GM23248 (cell line): ENCODE measurements at places on chromosomes 5 and 9. TPM values are rescaled to one million over a fixed set of nuclear protein-coding genes. Genes with fewer than 3 reads are reported as not detected.

Gene SPINK13
- not detected in 2 replicates for total RNA-seq

Gene PRDM9
- not detected in 2 replicates for total RNA-seq

Gene PLCXD3
- 0.13 and 0.22 TPM in 2 replicates for total RNA-seq

Gene STK32A
- total RNA-seq = 1.3 and 1.5 TPM in 2 replicates

Gene CAMSAP1
- total RNA-seq = 12.4 and 13.8 TPM in 2 replicates

Gene KCNV2
- total RNA-seq = not detected in 2 replicates

Gene NDST1
- 129 and 159 TPM in 2 replicates for total RNA-seq

Gene FOXD4L5
- total RNA-seq = not detected in 2 replicates

Gene LRRC14B
- not detected in 2 replicates for total RNA-seq

Gene PCDHGA10
- total RNA-seq = 10.4 and 11.1 TPM in 2 replicates

DNA sequence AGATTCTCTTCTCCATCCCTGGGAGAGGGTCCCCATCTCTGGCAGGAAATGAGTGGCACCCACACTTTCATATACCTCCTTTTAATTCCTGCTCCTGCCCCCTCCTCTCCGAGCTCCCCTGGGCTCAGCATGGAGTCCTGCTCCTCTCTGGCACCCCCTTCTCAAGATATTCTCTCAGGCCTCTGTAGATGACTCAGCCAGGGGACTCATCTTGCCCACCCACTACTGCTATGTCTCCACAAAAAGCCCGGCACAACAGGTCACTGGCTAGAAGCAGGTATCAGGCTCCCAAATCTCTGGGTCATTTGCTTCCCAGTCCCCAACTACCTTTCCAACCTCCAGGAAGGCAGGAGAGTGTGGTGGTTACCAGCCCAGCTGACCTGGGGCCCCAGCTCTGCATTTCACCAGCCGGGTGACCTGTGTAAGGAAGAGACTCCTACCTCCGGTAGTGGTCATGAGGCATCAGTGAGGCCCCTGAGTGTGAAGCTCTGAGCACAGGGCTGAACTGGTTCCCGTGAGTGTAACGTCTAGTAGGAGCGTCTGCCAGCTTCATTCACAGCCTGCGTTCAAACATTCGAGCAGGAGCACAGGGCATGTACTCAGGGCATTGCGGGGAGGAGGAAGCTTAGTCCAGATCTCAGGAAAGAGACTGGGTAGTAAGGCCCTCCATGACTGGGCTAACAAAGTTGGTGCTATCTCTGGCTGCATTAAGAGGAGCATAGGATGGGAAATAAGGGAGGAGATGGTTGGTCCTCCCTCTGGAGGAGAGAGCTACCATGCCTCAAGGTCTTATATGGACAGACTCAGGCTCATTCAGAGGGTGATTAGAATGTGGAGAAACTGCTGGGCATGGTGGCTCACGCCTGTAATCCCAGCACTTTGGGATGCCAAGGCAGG, 63.7 kb downstream of the LMX1B start:
- DNase-seq = no peak

- DNase-seq = no peak
Measured at GRCh38 chr9:25205285-25205684, 473.0 kb downstream of the TUSC1 start.

DNA sequence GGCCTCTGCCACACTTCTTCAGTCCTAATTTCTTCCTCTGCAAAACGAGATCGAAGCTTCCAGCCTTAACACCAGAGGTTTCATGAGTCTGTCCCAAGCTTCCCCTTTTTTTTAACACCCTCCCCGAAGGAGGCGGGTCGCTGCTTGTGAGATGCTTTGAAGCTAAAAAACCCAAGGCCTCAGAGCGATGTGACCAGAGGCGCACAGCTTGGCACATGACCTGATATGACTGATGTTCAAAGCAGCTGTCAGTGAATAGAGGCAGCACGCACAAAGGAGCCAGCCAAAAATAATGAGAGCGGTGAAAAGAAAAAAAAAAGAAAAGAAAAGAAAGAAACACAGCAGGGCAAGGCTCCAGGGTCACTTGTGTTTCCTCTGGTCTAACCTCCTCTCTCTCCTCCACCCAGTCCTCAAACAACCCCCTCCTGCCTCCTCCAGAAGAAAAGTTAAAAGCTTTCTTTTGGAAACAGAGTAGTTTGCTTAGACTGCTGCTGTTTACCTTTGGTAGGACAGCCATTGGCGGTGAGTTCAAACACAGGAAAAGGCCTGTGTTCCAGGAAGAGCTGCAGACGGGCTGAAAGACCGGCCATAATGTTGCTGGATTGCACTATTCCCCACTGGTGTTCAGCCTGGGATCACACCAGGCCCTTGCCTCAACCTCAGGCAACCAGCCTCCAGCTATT, 10.9 kb upstream of the ZNF366 start:
- peak; percentile 72 for DNase-seq

- DNase-seq = no peak
Measured at GRCh38 chr5:179196405-179197079, 136.4 kb downstream of the ZNF354C start.

DNA sequence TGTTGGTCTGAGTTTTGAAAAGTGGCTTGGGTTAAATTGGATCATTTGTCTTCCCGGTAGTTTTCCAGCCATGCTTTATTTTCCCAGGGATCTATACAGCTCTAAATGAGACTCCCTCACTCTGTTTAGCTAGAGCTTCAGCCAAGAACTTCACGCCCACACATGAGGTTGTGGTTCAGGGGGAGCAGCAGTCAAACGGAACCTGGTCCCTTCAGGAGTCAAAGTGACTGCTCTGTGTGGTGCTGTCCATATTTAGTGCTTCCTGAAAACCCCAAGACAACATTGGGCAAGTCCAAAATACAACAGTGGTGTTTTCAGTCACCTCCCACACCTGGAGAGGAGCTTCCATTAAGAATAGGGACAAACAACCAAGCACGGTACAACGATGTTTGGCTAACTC, 90.5 kb downstream of the ANKH start:
- DNase-seq = peak; percentile 7

DNA sequence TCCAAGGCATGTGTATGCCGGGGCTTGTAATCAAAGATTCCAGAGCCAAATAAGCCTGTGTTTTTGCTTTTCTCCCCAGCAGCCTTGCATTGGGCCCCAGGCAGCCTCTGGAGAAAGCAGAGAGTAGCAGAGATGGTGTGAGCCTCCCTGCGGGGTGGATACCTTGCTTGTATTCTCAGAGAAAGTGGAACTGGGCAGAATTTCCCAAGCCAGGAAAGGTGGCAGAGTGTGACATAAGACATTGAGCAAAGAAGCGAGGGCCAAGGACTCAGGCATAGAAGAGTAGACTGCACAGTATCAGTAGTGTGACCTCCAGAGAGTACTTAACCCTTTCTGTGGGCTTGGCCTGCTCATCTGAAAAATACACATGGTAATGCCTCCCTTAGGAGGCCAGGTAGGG, 1.6 kb upstream of the GSN start:
- no peak for DNase-seq

DNA sequence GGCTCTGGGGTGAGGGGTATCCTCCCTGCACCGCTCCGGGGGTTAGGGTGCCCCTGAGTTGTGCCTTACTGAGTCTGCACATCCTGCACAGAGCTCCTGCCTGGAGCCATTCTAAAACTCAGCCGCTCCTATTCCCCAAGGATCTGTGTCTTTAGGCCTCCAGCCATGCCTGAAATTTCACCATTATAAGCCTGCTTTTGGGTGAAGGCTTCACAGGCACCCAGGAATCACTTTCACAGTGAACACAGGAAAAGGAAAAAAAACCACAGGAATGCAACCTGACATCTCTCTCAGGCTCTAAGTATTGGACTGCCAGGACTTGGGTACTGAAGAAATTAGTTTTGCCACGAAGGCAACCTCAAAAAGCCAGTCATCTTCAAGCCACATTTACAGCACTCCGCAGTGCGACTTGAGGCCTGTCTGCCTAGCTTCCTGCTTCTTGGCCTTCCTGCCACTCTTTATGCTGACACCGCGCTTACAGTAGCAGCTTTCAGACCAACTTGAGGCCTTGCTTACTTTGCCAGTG, 30.9 kb downstream of the GALNT10 start:
- DNase-seq = peak; percentile 90

- DNase-seq = no peak
Measured at GRCh38 chr5:94847726-94848125, 229.3 kb downstream of the SLF1 start.

DNA sequence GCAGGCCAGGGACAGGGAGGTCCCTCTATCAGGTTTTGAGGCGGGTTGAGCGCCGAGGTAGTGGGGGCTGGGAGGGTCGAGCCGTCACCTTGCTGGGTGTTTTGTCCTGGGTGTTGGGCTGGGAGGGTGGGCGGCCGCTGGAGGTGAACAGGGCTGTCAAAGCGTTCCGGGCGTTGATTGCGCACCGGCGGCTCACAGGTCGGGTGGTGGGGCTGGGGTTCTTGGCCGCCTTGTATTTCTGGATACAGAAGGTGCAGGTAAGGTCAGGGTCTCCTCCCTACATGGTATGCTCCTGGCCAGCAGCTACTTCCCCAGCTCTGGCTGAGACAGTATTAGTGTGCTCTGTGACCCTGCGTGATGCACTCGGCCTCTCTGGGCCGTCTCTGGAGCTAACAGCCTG, 6.1 kb downstream of the BBLN start:
- no peak for DNase-seq

- DNase-seq = no peak
Measured at GRCh38 chr5:172841-173251, 18.4 kb upstream of the LRRC14B start.

GRCh38 chr5:141916522-141916921, 7.1 kb upstream of the DELE1 start:
- no peak for DNase-seq

GRCh38 chr5:83471405-83472212, at the start of gene VCAN:
VCAN (plus strand) TSS chr5:83471744; CDS start chr5:83483519, 11,775 bp downstream.
- DNase-seq = peak; percentile 89

- DNase-seq = peak; percentile 18
Measured at GRCh38 chr9:73667749-73668148, 516.1 kb downstream of the ANXA1 start.

GRCh38 chr9:132596200-132596599, 13.8 kb downstream of the BARHL1 start:
- DNase-seq = no peak

DNA sequence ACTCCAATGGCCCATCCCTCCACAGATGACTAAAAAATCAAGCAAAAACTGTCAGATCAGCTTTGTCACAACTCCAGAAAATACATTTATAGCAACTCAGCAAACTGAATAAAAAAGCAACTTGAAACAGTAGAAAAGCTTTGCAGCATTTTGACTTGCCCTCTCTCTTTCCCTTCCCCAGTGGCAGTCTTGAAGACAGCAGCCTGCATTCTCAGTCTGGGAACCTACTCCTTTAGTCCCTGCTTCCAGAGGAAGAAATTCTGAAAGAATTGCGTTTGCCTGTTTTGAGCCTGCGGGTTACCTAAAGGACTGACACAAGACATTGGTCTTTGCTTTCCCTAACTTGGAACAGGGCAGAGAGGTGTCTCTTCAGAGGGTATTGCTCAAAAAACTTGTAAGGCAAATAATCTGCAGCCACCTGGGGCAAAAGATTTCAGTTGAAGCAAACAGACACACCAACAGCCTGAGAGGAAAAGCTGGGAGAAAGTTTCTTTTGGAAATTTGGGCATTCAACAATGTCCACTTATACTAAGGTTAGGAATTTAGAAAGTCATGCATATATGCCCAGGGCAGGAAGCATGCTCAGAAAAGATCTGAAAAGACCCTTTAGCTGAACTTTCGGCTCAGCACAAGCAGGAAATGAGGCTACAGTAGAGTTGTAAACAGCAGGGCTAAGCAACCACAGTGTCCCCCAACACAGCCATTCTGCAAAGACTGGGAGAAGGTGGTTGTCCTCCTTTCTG, 15.2 kb upstream of the SLC35D2 start:
- DNase-seq = no peak

- peak; percentile 44 for DNase-seq
Measured at GRCh38 chr9:109708451-109708945, 71.5 kb upstream of the PALM2AKAP2 start.

DNA sequence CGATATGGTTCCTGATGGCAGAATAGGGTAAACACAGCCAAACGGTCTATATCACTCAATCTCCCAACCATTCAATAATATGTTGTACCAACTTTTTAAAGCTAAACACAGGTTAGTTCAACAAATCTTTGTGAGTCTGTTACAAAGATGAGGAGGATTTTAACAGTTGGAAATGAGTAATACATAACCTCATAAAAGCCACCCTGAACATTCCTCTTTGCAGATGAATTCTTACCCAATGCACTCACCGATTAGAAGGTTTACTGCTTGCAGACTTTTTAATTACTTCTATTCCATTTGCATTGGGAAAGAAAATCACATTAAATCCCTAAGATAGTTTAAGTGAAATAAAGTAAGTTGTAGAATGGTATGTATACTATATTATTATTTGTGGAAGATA, 23.3 kb upstream of the TRMT10B start:
- DNase-seq = peak; percentile 40

DNA sequence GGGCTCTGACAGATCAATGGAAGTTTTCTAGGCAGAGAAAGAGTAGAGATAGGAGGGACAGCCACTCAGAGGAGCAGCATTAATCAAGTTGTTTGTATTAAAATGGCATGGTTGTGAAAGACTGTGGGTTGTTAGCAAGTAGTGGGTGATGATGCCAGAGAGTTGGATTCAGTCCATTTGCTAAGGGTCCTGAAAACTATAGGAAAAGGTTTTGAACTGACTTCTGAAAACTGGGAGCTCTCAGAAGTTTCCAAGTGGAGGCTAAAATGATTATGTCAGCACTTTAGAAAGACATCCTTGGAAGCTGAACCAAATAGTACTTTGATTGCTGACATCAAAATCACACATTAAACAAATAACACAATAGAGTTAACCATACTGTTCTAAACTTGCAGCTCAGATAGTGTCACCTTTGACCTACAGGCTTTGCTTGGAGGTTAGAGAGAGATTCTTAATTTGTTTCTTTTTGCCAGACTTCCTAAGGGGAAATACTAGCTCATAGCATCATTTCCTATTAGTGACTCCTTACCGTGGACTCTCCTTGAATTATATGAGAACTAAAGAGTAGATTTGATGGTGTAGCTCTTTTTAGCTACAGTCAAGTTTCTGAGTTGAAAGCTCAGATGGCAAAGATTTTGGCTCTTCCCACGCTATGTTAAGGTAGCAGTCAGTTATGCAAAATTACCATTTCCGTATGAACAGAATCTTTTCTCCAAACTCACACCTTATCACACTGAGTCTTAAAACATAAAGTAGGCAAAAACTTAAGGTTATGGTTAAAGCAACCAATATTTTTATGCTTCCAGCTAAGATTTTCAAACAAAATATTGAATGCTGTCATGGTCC, 277.1 kb downstream of the NR3C1 start:
- DNase-seq = no peak

DNA sequence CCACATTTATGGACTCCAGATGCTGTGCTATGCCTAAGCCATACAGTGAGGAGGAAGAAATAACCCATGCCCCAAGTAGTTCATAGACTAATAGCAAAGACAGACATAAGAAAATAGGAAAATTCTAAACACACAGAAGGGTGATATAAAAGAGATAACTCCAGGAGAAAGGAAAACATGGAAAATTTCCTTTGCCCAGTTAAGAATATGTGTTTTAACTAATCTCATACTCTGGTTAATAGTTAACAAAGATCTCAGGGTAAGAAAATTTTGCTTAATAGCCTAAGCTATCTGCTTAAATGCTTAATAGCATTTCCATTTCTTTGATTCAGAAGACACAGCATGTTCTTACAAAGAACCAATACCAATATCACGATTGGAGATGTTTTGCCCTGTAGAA, 358.0 kb downstream of the MSX2 start:
- DNase-seq = no peak
